Activated CD8-positive, alpha-beta memory T cell treated with anti-CD3 and anti-CD28 coated beads for 48 hours (primary cell): ENCODE measurements at places on chromosomes 11 and 22.

GRCh38 chr11:124198897-124199296 lies 15.8 kb downstream of the OR10D3 start:
- no peak for DNase-seq

DNA sequence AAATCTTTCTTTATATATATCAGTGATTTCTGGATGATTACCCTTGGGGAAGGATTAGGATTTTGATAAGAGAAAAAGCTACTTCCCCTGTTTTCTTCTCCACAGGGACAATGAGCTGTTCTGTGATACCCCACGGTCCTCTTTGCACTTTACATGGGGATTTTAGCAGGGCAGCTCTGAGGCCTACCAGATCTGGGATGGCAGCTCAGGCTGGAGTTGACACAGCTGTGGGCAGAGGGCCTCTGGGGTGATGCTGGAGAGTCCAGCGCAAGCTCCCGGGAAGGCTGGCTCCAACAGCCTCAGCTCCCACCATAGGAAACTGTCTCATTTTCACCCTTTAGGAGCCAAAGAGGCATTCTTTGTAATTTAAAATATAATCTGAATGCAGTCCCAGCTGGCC lies 383.8 kb upstream of the NARS2 start:
- no peak for DNase-seq

DNA sequence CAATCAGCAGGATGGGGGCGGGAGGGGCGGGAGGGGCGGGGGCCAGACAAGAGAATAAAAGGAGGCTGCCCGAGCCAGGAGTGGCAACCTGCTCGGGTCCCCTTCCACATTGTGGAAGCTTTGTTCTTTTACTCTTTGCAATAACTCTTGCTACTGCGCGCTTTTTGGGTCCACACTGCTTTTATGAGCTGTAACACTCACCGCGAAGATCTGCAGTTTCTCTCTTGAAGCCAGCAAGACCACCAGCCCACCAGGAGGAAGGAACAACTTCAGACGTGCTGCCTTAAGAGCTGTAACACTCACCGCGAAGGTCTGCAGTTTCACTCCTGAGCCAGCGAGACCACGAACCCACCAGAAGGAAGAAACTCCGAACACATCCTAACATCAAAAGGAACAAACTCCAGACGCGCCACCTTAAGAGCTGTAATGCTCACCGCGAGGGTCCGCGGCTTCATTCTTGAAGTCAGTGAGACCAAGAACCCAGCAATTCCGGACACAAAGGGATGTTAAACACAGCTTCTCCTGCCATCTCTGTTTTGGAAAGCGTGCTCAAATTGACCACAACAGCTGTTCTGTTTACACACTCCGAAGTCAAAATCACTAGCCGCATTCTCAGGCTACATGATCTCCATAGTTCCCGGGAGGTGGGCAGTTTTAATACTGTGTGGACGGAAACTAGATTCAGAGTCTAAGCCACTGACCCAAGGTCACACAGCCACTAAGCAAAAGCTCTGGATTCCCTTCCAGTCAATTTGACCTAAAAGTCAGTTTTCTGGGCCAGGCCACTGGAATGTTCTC lies 11.9 kb downstream of the PLAAT2 start:
- DNase-seq: no peak

DNA sequence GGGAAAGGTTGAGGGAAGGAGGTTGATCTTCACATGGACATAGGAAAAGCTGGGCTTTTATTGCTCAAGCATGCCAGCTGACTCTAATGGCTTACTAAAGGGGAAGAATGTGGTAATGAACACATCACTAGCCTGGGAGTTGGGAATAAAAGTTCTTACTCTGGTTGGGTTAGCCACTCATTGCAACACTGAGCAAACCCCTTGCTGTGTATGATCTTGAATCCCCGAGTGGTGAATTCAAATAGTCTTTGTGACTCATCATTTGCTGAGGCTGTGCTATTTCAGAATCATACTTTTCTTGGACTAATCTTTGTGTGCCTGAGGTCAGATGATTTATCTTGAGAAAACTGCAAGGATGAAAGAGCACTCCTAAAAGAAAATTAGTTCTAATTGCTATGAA lies 304.1 kb upstream of the ANO5 start:
- no peak for DNase-seq

DNA sequence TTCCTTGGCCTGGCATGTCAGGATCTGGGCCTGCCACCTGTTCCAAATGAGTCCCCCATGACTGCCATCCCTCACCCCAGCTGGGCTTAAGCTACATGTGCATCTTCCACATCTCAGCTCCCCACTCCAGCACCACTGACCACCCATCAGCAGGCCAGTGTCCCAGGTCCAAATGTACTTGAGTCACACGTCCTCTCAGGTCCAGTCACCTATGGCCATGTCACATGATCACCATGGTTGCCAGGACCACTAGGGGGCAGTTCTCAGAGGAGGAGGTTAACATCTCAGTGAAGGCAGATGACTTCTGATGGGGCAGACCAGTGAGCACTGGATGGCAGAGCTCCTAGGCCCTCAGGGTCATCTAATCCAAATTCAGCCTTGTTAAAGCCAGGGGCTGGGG lies 41.9 kb upstream of the WNT11 start:
- no peak for DNase-seq

GRCh38 chr22:20918663-20919218 lies 1.5 kb downstream of the CRKL start:
- no peak for DNase-seq

DNA sequence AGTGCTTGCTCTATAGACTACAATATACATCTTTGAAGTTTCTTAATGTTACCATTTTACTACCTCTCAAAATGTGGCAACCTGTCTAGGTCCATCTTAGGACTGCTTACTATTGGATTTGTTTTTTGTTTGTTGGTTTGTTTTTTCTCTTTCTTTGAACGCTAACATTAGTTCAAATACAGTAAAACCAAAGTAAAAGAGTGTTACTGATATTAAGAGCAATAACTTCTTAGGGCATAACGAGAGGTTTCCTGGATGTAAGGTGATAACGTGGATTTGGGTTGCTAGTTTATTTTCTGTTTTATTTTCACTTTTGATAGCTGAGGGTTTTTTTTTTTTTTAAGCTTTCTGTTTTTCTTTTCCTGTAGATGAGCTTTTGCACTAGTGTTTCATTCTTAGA lies 43.6 kb downstream of the TMEM135 start:
- DNase-seq: no peak

DNA sequence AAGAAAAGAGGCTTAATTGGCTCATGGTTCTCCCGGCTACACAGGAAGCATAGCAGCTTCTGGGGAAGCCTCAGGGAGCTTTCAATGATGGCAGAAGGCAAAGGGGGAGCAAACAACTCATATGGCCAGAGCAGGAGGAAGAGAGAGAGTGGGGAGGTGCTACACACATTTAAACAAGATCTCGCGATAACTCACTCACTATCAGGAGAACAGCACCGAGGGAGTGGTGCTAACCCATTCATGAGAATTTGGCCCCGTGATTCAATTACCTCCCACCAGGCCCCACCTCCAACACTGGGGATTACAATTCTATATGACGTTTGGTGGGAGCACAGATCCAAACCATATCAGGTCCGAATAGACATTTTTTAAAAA lies 41.7 kb upstream of the APLNR start:
- DNase-seq: no peak

GRCh38 chr11:94271885-94272372 lies 32.5 kb upstream of the IZUMO1R start:
- no peak for DNase-seq

DNA sequence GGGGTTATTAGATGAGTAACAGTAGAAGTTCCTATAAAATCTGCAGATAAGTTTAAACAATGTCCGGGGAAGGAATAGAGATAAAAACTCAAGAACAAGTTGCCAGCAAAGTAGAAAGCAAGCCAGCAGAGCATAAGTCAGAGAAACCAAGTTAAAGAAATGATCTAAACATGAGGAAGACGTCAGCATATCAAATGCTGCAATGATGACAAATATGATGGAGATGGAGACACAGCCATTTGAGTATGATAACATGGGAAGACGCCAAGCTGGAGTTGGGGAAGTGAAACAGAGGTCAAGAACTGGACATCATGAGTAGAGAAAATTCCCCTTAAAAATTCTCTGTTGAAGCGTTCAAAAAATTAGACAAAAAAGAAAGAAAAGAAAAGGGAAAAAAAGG lies 571.5 kb downstream of the CNTN5 start:
- DNase-seq: no peak

GRCh38 chr11:8080674-8081590 lies at the start of gene TUB:
Gene TUB (plus strand): TSS chr11:8081211. CDS start chr11:8081511, 300 bp downstream.
- DNase-seq: no peak

DNA sequence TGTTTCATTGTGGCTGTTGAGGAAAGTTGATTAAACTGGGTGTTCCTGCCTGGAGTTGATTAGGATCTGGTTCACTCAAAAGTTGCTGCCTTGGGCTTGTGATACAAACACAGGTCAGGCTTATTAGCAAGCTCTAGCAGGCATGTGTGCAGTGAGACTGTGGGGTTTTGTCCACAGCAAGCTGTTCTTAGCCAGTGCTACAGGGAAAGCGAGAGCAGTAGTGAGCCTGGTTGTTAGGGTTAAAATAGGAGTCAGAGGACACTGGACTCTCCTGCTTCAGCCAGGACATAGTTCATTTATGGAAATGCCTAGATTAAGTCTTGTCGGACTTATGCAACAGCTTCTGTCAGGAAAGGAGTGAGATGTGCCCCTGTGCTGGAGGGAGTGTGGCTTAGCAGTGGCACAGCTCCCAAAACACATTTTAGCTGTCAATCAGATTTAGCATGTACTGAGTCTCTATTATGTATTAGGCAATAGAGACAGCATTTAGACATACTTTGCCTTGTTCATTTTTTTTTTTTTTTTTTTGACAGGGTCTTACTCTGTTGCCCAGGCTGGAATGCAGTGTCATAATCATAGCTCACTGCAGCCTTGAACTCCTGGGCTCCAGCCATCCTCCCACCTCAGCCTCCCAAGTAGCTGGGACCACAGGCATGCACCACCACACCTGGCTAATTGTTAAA lies 8.7 kb downstream of the SNRPD3 start:
- no peak for DNase-seq

- DNase-seq: no peak
Measured at GRCh38 chr22:47251911-47252310, 489.5 kb downstream of the TBC1D22A start.

DNA sequence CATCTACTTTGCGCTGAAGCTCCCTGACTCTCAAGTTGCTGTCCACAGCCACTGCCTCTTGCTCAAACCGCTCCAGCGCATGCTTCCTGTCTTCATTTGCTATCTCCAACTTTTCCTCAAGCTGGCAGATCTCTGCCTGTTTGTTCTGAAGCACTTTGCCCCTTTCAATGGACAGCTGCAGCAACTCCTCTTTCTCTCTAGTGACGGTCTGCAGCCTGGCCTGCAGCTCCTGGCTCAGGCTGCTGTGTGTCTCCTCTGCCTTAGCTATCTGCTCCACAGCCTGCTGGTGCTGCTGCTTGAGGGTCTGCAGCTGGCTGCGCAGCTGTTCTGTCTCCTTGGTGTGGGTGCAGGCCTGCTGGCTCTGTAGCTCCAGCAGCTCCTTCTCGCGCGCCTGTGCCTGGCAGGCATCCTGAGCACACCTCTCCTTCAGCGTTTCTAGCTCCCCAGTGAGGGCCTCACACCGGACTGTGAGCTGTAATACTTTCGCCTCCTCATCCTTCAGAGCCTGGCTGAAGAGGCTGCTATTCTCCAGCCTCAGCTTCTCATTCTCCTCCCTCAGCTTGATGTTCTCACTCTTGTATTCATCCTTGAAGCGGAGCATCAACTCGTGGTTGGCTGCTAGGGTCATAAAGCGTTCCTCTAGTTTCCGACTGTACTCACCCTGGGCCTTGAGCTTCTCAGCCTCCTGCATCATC lies 723 bp downstream of the CCDC89 start:
- DNase-seq: no peak

GRCh38 chr11:130817330-130817944 lies 98.8 kb downstream of the SNX19 start:
- no peak for DNase-seq

DNA sequence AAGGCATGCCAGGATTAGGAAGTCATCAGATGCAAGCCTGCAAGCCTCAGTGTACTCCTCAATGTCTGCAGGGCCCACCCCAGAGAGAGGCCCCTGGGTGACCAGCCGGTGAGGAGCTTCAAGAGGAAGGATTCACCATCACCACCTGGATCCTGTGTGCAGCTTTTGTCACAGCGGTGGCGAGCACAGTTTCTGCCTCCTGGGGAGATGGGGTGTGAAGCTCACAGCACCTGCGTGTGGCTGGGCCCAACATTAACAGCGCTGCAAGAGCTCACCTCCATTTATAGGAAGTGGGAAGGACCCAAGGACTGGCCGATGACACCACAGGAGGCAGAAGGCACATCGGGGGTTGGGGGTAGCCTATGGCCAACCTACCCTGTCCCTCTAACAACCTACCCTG lies 235.3 kb downstream of the CTTN start:
- DNase-seq: no peak

DNA sequence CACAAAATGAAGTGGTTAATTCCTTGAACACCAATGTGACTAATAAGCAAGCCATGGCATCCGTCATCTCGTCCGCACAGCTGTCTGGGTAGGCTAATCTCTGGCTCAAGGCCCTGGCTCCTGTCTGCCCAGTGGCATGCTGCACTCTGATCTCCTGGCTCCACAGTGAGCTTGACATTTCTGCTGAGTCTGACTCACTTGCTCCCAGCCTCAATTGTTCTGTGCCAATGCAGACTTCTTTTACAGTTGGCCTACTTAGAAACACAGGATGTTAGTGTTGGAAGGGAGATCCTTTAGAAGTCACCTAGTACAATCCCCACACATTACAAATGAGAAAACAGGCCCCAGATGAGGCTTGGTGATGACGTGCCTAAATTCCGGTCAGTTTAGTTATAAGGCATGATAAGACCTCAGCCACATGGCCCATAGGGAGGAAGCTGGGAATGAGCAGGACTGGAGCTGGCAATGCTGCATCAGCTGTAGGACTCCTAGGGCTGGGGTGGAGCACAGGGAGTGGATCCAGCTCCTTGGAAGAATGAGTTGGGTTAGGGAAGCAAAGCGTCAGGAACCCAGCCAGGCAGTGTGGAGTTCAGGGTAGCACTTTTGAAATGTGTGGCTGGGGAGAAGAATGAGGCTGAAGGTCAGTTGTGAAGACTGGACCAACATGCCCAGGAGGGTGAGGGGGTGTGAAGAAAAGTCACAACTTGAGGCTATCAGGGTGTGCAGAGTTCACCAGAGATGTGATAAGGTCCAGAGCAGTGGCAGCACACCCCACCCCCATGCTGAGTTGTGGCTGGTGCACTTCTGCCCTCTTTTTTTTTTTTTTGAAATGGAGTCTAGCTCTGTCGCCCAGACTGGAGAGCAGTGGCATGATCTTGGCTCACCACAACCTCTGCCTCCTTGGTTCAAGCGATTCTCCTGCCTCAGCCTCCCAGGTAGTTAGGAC lies 70.2 kb upstream of the EED start:
- no peak for DNase-seq

GRCh38 chr11:34524696-34525095 lies 11.1 kb upstream of the ELF5 start:
- DNase-seq: no peak

- DNase-seq: no peak
Measured at GRCh38 chr11:34427186-34427805, 11.4 kb upstream of the CAT start.

DNA sequence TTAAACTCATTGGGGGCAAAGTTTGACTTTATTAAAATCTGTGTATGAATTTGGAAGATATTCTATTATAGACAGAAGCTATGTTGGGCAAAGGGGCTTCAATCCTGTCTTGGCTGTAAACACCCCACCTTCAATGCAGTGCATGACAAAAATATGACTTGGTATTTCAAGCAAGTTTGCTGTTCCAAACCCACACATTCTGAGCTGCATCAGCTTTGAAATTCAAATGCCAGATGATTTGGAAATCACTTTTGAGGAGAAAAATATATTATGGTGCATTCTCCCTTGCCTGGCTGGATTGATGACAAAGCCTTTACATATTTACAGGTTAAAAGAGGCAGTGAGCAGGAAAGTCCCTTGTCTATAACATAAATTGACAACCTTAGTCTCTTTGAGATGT lies 760.0 kb downstream of the NELL1 start:
- DNase-seq: no peak
